ENCODE measurements at places on chromosomes 1 and 21.

- DNase-seq = peak; percentile 48
These were observed at the start of gene NAXE for GRCh38 chr1:156591432-156592157. NAXE (plus strand) TSS chr1:156591776; CDS start chr1:156591805, 29 bp downstream.

DNA sequence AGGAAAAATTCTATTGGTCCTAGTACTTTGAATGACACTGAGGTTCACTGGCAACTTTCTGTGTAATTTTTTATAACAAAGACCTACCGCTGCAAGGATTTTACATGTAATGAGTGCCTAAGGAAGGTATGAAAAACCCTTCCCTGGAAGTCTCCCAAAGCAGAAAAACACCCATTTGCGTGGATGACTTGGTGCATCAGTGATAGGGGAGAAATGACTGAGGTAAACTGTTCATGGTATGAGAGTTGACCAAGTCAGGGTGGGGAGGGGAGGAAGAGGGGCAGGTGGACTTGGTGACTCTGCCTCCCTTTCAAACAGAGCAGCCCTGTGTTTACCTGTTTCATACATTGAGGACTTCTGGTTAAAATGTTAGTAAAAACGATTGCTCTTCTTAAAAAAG is 78.8 kb upstream of the IPO9 start:
- no peak for DNase-seq

DNA sequence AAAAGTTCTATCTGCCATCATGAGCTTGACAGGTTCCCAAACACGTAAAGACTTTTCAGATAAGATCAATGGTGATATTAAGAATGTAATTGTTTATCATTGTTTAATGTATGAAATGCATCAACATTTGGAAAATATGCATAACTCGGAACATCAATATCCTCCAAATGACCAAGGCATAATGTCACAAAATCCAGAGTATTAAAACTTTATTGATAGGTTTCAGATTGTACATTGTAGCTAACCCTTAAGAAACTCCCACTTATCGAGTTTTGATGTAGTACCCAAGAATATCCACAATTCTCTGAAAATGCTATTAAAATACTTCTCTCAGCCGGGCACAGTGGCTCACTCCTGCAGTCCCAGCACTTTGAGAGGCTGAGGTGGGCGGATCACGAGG is 12.1 kb upstream of the TNNI1 start:
- no peak for DNase-seq

DNA sequence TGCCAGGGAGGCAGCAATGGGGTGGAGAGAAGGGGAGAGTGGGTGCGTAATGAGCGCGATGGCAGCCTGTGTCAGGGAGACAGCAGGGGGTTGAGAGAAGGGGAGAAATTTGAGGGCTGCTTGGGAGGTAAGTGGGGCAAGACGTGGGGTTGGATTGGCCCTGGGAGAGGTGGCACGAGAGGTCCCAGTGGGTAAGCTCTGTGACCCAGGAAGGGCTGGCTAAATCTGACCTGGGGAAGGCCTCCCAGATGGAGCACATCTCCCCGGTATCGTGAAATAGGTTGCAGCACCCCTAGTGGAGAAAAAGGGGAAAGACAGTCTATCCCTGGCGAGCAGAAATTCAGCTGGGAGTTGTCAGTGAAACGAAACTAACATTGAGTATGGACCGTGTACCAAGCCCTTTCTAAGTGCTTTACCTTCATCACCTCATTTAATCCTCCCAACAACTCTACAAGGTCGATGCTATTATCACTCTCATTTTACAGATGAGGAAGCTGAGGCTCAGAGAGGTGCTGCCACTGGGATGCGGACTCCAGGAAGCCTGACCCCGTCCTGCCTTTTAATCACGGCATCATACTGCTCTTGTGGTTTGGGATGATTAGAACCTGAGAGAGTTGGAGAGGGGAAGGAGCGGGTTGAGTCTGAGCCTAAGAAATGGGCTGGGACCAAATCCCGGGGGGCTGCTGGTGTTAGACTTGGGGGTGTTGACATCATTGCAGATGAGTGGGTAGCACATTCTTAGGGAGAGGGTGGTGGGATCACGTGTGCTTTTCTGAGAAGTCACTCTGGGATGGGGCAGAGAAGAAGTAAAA is 56.6 kb upstream of the RPL11 start:
- no peak for DNase-seq

GRCh38 chr1:41277371-41277975 is 35.4 kb upstream of the SCMH1 start:
- no peak for DNase-seq
